Small intestine (tissue), 16 donors: ENCODE measurements at places on chromosomes 7 and 10.
A peak's percentile ranks its signal among the peaks of the same experiment; 100 is the strongest.

DNA sequence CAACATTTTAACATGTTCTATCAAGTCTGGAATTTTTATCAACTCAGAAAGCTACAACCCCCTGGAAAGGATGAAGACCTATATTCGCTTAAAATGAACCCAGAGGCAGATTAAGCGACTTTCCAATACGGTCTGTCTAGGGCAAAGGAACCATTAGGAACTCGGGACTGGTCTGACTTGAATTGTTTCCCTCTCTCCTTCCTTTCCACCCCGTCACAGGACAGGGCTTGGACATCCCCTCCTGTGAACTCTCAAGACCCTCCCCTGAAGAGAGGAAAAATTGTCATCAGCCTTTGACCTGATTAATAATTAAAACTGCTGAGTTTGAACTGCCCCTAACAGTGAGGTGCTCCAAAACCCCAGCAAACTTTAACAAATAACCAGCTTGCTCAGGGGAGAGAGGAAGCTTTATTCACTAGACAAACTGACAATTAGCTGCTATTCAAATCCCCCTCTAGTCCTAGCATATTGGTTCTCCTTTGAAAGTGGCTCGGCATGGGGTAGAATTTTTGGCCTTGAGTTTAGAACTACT is 22.6 kb upstream of the SLF2 start:
- no peak for DNase-seq

- DNase-seq: peak; percentile 8
These were observed 70.8 kb downstream of the FRMD4A start for GRCh38 chr10:14259696-14260566.

GRCh38 chr7:148177972-148178371 is 412.6 kb upstream of the C7orf33 start:
- DNase-seq: no peak

GRCh38 chr10:62744136-62744535 is 60.4 kb upstream of the ADO start:
- no peak for DNase-seq

DNA sequence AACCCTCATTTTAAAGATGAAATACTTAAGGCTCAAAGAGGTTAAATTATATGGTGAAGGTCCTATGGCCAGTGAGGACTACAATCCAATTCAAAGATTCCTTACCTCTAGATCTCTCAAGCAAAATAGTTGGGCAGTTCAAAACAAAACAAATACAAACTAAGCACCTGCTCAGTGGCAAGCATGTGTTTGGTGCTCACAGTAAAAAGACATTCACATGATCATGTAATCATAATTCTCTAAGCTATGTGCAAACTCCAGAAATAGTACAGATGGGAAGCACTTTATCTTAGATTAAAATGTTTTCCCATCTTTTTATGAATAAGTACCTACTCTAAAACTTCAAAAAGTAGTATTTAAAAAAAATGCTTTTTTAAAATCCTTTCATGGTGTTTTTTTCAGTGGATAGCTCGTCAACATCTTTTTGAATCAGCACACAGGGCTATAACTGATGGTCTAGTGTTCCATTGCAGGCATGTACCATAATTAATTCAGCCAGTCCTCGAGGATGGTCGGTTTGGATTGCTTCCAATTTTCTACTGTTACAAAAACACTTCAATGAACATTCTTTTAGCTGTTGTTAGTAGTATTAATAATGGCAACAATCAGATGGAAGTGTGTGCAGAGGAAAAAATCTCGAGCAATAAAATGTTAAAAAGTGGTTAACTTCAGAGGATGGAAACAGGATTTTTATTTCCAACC is 58.4 kb downstream of the CHCHD3 start:
- no peak for DNase-seq

DNA sequence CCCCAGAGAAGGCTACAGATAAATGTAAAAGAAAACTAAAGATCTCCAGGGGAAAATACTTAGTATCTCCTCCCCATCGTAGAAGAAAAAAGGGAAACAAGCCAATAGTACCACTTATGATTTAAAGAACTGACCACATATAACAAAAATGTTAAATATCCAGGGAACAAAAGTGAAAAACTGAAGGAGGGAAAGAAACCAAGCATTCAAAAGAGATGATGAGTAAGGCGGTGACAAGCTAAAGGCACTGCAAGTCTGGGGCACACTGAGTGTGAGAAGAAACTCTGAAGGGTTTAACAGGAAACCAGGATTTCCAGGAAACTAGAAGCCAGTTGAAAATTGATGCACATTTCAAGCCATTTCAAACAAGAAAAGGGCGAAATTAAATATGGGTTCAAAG is 226.3 kb downstream of the AHR start:
- DNase-seq: no peak

DNA sequence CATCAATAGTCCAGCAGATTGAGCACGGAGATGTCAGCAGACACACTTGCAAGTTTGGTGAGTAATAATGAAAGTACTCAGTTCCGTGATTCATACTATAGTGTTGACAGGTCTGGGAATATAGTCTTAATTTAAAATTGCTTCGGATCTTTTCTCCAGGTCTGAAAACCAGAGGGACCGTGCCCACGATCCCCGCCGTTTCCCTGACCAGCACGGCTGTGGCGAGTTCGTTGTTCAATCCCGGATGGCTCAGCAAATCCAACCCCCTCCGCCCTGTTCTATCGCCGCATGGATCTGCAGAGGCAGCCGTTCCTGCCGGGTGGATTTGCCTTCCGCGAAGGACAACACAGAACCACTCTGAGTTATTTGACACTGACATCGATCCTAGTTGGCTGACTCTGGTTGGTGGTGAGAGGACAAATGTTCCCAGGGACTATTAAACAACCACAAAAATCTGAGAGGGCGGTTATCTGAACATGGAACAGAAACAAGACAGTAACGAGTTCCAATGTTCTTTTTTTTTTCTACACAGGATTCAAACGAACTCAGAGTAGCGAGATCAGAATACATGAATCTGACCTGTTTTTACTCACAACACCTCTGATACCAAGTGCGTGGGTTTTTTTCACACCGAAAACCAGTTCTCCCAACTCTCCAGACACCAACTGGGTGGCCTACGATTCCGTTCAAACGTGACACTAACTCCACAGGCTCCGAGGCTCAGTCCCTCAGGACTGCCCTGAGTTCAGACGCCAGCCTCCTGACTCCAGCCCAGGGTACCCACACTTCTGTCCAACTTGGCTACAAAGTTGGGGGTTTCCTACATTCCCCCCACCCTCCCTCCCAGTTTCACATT is 52.7 kb downstream of the RBM17 start:
- DNase-seq: no peak

GRCh38 chr10:33352175-33352574 is 17.7 kb upstream of the NRP1 start:
- no peak for DNase-seq

GRCh38 chr10:55519264-55519663 is 718.2 kb upstream of the PCDH15 start:
- DNase-seq: no peak

- peak; percentile 34 for DNase-seq
These were observed 757 bp downstream of the ANKIB1 start for GRCh38 chr7:92246360-92247101.

DNA sequence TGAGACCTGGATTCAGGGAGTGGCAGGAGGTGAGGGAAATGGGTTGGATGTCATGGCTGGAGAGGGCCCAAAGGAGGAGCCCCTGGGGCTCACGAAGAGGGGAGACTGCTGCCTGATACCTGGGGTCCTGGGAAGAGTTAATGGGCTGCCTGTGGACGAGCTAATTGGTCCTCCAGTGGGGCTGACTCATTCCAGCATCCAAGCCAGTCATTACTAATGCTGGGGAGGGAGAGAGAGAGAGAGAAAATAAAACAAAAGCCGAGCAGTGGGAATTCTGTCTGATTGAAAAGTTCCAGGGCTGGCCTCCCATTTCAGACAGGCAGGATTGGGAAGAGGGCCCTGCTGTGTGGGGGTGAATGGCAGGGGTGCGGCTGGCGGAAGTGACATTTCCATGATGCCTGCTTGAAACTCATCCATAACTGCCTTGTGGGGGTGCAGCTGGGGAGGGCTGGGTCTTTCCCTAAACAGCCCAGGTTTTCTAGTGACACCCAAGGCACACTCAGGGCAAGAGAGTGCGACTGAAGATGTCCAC is 297.8 kb downstream of the RPS24 start:
- DNase-seq: no peak

GRCh38 chr7:95772298-95772770 is at the start of gene DYNC1I1:
Gene DYNC1I1 (plus strand): TSS chr7:95772554. CDS start chr7:95804730, 32,176 bp downstream.
- DNase-seq: peak; percentile 38

GRCh38 chr7:46291601-46292150 is 370.6 kb upstream of the IGFBP3 start:
- DNase-seq: no peak

DNA sequence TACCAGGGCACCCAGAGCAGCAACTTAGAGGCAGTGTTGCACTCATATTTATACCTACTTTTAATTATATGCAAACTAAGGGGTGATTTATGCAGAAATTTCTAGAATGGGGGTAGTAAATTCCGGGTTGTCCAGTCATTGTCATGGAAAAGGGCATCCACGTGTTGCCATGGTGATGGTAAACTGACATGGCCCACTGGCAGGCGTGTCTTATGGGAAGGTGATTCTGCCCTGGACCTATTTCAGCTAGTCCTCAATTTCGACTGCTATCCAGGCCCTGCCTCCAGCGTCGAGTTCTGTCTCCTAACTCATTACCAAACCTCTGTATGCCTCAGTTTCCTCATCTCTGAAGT is 12.8 kb downstream of the SNX8 start:
- no peak for DNase-seq

DNA sequence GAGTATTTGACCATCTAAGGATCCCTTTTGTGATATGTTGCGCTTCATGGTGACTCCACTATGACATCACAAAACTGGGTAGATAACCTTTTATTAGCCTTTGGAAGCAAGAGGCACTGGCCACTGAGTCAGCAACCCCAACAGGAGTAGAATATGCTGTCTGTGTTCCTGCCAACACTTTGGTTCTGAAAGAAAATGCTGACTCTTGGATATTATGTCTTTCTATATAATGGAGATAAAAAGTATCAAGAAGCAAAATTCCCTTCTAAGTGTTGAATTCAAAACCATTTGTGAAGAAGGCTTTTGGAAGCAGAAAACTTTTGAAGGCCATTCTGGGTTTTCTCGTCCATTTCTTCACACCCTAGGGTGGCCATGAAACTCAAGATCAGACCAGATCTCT is 346.2 kb upstream of the LRGUK start:
- no peak for DNase-seq

GRCh38 chr10:132464256-132465192 is 67.5 kb downstream of the PWWP2B start:
- no peak for DNase-seq

DNA sequence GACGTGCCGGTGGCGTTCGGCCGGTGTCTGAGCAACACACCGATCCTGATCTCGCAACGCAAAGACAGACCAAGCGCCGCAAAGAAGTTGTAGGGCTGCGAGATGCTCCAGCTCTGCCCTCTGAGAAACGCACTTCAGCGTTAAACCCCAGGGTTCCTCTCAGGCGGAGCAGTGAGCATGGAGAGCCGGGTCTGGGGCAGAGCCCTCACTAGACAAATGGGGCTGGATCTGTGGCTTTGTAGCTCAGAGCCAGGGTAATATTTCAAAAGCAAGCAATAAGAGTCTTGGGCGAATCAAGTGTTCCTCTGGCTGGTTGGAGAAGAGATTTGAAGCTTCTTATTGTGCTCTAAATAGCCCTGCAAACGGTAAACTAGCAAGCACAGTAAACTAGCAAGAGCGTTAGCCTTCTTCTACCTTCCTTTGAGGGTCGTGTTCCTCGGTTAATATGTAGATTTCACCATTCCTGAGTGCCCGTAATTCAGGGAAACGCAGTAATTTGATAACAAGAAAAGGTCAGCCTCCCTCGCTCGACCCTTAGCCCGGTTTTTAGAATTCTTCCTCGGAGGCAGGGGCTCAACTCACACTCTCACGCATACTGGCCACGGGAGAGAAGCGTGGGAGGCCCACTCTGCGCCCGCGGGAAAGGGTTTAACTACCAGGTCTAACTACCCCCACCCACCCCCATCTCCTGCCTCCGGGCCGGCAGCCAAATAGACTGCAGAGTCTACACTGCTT is 6.7 kb downstream of the SKAP2 start:
- no peak for DNase-seq
